Effector memory CD4-positive, alpha-beta T cell (primary cell): ENCODE measurements at places on chromosomes 6 and 20.
A peak's percentile ranks its signal among the peaks of the same experiment; 100 is the strongest.

DNA sequence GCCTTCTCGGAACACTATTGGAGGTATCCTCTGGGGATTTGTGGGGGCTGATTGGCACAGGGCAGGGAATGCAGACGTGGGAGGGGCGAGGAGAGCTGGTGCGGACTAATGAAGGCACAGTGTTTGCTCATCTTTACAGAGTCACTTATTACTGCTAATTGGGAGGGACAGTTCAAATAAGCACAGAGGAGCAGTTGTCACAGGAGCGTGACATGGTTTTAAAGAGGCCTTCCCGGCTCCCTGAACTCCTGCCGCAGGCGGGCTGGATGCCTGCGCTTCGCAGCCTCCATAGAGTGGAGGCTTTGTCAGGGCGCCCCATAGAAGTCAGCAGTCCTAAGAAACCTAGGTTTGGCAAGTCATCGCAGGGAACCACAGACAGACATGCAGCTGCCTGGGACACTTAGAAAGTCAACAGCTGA is 149.6 kb downstream of the LINC00237 start:
- no peak for DNase-seq

- DNase-seq = no peak
Observed at GRCh38 chr20:50116368-50116999, 3.5 kb upstream of the UBE2V1 start.

DNA sequence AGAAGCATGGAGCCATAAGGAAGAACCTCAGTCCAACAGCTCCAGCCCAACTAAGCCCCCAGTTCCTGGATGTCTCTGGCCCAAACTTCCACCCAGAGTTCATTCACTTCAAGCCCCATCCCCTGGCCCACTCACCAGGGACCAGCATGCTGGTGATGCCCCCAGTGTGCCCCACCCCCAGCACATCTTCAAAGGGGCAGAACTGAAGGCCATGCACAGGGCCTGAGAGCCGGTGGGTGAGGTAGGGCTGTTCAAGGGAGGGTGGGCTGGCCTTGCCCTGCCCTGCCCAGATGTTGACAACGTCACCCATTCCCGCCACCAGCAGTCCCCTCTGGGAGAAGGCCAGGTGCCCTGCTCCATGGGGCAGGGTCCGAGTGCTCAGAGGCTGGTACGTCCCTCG is 3.6 kb downstream of the B3GALT4 start:
- DNase-seq = no peak

DNA sequence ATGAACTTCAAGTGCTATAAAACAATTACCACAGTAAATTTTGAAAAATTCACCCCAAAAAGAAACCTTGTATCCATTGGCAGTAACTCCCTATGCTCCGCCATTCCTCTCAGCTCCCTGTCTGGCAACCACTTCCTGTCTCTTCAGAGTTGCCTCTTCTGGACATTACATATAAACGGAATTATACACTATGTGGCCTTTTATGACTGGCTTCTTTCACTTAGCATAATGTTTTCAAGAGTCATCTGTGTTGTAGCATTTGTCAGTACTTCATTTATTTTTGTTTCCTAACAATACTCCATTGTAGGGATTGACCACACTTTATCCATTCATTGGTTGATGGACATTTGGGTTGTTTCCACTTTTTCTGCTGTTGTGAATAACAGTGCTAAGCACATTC is 50.1 kb downstream of the CEP43 start:
- DNase-seq = no peak

GRCh38 chr20:1225263-1225782 is 521 bp upstream of the RAD21L1 start:
- DNase-seq = no peak

DNA sequence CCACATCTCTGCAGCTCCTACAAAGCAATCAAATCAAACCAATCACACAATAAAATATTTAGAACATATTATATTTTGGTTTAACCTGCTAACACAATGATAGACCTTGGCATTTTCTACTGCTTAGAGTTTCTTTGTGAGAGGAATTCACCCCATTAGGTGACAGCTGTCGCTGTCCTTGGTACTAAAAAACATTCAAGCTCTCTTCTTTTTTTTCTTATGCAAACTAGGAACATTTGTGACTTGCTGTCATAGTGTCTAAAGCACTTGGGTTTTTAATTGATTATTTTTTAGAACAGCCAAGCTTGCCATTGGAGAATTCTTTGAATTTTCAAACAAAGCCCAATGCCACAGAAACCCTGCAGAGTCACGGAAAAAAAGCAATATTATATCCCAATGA is 46.4 kb downstream of the CNR1 start:
- DNase-seq = no peak

DNA sequence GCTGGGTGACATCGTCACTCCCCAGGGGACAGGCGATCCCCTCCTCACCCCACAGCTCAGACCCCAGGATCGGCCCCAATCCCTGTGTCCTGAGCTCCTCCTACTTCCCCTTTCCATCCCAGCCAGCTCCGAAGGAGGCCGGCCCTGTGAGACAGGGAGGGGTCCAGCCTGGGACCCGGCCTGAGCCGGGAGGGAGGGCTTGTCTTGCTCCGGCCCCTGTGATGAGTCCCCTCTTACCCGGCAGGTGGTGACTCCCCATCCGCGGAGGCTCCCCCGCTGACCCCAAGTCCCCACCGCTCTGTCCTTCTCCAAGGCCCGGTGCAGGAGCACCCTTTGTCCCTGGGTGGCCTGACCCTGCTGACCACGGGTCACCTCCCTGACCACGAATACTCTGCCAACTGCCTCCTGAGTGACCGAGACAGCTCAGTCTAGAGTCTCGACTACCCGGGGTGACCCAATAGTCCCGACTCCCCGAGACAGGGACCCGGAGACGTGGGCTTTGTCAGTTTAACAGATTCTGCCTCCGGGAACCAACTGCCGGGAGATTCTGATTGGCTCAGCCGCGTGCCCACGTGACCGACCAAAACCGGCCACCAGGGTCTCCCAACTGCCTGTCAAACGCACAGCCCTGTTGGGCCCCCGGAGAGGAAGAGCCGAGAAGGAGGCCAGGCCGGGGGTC is 187.4 kb upstream of the PROKR2 start:
- no peak for DNase-seq

GRCh38 chr6:16319813-16320532 is 81.6 kb downstream of the GMPR start:
- DNase-seq = peak; percentile 77

- no peak for DNase-seq
Observed at GRCh38 chr20:25256226-25256859, 8.5 kb downstream of the PYGB start.

- no peak for DNase-seq
Observed at GRCh38 chr20:1900321-1900801, 5.2 kb downstream of the SIRPA start.

- DNase-seq = no peak
Observed at GRCh38 chr6:142075516-142076101, 57.1 kb upstream of the GJE1 start.
